ENCODE measurements at places on chromosomes 1 and 21.

GRCh38 chr21:27739187-27739586 lies 772.3 kb upstream of the ADAMTS5 start:
- DNase-seq = no peak

DNA sequence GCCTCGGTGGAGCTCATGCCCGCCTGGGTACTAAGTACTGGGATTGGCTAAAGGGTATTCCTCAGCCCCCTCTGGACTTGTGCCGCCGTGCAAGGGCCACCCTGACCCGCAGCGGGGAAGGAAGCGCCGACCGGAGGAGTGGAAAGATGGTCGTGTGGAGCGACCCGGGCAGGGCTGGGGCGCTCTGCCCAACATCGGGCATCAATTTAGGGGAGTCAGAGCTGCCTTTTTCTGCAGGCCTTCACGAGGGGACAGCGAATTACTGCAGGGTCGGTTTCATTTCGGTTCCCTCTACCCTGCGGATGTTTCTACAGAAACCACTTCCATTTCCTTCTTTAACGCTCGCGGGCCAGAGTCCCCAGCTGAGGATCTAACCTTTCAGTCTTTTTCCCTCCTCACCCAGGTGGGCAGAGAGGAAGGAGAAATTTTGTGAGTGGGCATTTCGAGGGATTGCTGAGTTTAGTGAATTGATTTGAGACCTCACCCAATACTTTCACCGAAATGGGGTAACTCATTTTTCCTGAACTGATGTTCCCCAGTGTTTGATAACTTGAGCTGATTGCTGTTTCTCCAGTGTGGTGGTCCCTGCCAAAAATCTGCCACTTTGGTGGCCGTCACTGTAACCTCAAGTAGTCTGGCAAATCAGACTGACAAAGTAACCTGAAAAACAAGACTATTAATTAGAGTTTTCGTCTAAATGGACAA lies 1.1 kb downstream of the TOR1AIP1 start:
- peak; percentile 13 for DNase-seq

GRCh38 chr1:234710381-234710780 lies 100.4 kb upstream of the IRF2BP2 start:
- no peak for DNase-seq

GRCh38 chr1:25222606-25223005 lies 9.7 kb downstream of the SYF2 start:
- no peak for DNase-seq

GRCh38 chr1:74847715-74848114 lies 114.8 kb downstream of the TYW3 start:
- DNase-seq = no peak

Data from NCI-H2171 (cell line).